ENCODE measurements at places on chromosomes 5 and 9. TPM values are rescaled to one million over a fixed set of nuclear protein-coding genes. Genes with fewer than 3 reads are reported as not detected.

Gene AGPAT2
- 58.2 TPM for total RNA-seq

GRCh38 chr5:177509991-177510566, 453 bp upstream of the DOK3 start:
- no peak for DNase-seq

GRCh38 chr5:159571501-159572244, 241.4 kb upstream of the IL12B start:
- DNase-seq, result no peak

DNA sequence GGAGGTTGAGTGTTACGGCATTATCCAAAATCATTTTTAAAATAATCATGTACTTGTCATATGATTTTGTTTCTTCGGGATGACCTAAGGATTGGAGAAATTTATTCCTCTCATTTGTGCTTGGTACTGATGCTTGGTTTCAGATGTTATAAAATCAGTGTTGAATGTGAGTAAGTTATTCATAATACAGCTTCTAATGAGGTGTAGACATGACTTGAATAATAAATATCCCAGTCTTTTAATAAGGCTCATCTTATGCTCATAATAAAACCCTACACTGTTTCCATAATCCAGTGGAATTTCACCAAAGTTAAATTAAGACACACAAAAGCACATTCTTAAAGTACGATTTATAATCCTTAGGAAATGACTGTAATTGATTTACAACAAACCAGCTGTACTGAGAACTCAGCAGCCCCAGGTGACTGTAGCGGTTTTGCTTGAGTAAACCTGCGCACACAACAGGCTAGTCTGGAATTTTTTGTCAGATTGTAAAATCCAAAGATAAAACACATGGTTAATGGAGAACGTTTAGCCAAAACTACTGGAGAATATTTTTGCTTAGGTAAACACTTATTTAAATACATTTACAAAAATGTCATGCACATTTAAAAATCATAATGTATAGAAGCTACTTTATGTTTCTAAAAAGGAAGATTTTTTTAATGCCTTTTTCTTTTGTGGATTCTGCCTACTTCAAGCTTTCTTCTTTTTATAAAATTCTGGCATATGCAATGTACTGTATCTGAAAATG, 609.8 kb upstream of the GRAMD2B start:
- DNase-seq, result no peak

- DNase-seq, result no peak
These were observed 185.0 kb downstream of the DIRAS2 start for GRCh38 chr9:90457386-90458190.

DNA sequence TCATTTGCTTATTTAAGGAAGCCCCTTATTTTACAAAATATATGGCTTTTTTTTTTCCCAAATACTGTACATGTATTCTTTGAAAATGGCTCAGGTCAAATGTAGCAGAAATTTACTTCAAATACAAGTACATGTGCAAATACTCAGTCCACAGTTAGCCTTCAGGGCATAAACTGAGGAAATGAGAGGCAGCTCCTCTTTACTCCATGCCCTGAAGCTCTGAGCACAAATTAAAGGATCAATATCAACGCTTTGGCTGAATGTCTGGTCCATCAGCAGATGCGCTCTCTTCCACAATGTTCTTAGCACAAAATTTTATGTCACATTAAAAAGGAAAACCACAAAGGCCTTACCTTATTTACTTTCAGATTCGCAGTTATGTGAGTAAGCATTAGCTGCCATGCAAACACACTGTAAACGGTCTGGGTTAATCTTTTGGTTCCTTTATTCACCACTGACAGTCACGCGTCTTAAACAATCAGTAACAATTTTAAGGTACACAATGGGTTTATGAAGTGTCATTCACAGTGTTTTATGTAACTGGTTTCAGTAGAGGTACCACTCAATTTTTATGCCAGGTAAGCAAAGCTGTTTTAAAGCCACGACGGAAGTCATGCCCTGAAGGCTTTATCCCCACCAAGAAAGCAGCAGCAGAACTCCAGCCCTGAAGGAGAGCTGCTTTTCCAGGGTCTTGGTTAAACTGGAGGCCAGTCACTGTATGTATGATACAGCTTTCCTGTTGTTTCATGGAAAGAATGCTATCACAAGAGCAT, 103.4 kb downstream of the OTULIN start:
- DNase-seq, result no peak

- DNase-seq, result no peak
These were observed 118.3 kb downstream of the SLC1A3 start for GRCh38 chr5:36724467-36725332.

Gene PCDHB12
- 0.64 TPM for total RNA-seq

GRCh38 chr5:151087486-151087885, 6.7 kb upstream of the TNIP1 start:
- no peak for DNase-seq

GRCh38 chr9:70951749-70952727, 169.4 kb downstream of the TRPM3 start:
- peak; percentile 32 for DNase-seq

- DNase-seq, result no peak
These were observed 2.0 kb upstream of the MEIKIN start for GRCh38 chr5:131947445-131947844.

DNA sequence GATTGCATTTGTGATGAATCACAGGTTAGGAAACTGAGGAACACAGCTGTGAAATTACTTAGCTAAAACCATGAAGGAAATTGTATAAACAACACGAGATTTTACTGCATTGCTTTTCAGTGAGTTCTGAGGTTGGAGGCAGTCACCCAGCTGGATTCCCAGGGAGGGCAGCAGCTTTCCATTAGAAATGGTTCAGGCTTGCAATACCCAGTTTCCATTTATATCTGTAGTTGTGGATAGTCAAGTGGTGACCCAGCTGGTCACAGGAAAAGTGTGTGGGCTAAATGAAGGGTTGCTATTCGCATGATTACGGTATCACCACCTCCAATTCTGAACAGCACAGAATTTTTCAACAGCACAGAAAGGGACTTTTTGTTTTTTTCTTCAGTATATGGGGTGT, 34.3 kb upstream of the SPATA31D4 start:
- DNase-seq, result no peak

DNA sequence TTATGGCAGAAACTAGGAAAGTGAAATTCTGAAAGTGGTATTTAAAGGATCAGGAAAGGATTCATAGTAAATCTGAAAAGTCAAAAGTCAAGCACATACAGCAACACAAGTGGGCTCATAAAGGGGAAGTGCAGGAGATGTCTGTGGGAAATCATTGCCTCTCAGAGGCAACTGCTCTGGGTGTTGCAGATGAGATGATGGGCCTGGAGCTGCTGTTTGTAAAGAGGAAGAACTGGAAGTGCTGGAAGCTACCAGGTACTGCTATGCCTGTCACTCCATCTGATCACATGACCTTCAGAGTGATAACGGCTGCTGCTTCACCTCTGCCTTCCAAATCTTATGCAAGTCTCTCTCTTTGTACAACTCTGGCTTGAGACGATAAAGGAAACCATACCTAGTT, 55.9 kb downstream of the ADRB2 start:
- DNase-seq, result no peak

DNA sequence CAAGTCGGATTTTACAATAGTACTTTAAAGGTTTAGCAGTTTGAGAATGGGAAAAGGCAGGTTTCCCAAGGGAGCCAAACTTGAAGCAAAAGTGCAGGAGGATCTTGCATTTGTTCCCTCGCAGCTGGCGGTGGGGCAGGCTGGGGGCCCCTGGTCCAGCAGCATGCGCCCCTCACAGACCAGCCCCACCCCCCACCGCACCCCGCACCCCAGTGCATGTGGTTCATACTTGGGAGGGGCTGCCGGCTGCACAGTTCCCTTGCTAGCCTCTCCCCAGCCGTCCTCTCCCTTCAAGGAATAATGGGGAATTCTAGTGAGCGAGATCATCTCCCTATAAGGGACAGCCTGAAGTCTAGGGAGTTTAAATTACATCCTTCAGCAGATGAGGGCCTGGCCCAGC, 273.1 kb upstream of the IRX2 start:
- no peak for DNase-seq

DNA sequence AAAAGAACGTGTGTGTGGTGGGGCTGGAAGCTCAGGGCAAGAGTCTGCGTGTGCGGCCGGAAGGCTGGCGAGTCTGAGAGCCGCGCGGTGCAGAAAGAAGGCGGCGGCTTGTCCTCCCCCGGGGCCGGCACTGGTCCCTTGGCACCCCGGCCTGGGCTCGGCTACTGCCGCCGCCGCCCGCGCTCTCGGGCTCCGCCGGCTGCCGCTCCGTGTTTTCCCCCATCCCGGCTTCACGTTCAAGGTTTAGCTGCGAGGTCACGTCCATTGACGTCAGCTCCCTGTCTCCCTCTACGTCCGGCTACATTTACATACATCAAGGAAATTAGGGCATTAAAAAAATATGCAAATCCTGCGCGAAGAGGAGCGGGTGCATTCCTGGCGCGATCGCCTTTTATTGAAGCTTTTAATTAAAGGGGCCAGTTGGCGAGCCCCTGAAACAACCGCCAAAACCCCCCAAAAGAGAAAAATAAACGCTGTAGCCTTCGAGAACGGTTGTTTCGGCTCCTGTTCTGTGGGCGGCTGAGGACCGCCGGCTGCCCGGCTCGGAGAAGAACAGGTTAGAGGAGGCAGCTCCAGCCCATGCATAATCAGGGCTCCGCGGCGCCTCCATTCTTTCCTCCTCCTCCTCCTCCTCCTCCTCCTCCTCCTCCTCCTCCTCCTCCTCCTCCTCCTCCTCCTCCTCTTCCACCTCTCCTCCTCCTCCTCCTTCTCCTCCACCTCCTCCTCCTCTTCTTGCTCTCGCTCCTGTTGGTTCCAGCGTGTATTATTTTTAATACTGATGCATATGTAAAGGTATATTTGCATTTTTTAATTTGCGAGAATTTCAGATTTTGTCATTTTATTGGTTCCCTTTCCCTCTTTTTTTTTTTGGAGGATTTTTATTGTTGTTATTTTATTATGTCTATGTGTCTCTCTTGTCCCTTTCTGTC, 207.0 kb downstream of the MEF2C start:
- no peak for DNase-seq

- no peak for DNase-seq
These were observed 28.5 kb upstream of the DMRT3 start for GRCh38 chr9:947985-948384.

- peak; percentile 47 for DNase-seq
These were observed 46.7 kb downstream of the MYO10 start for GRCh38 chr5:16889203-16889971.

Gene SPATA31D4
- total RNA-seq, result not detected

Gene ENHO
- total RNA-seq, result 0.27 TPM

Gene PCDHGA4
- 6.3 TPM for total RNA-seq

Gene NOL6
- total RNA-seq, result 58.8 TPM

DNA sequence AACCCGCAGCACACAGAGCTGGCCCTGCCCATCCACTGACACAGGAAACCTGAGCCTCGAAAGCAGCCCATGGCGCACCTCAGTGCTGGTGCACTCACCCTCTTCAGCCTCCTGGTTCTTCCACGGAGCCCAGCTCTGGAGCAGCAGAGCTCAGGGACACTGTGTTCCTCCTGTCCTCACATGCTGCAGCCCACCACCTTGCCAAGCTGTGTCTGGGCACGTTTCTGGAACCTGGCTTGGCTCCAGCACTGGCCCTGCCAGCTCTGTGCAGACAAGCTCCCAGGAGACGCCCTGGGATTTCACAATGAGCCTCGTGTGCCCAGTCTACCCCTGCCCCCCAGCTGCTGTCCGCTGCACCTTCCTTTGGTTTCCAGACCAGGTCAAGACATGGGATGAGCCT, 119.5 kb downstream of the SYK start:
- no peak for DNase-seq

Gene PCDHAC2
- total RNA-seq, result not detected

DNA sequence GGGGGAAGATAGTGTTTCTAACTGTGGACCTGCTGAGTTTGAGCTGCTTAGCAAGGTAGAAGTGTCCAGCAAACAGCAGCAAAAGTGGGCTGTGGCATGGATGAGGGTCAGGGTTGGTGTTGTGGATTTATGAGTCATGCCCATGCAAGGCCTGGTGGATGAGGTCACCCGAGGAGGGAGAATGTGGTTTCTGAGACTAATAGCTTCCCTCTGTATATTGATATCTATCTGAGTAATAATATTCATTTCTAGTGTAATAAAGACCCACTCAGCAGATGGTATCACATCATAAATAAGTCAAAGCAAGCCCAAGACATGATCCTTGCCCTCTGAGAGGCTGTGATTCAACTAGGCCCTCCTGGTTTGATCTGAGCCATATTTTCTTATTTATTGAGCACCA, 597.8 kb upstream of the CLINT1 start:
- peak; percentile 86 for DNase-seq

Gene NPR3
- total RNA-seq, result 23.8 TPM

DNA sequence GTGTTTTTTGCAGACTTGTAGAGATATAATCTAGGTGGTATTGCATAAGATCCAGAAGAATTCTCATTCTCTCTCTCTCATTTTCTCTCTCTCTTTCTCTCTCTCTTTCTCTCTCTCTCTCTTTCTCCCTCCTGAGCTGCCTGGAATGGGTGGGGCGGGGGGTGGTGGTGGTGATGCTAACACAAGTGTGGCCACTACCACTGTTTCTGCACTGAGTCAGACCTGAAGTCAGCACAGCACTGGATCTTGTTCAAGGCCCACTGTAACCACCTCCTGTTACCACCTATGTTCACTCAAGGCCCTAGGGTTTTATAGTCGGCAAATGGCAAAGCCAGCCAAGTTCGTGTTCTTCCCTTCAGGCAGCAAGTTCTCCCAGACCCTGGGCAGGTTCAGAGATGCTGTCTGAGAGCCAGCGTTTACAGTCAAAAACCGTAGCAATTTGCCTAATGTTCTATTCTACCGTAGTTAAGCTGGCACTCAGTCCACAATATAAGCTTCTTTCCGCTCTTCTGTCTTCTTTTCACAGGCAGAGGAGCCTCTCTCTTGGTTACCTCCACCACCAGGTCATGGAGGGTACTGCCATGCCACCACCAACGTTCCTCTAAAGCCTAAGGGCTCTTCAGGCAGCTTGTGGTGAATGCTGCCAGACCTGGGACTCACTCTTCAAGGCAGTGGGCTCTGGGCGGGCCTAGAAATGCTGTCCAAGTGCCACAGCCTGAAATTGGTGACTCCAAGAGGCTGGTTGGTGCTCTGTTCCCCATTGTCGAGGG, 235.7 kb upstream of the PRR16 start:
- DNase-seq, result peak; percentile 7

Gene PCDHGB6
- total RNA-seq, result 1.1 TPM

GRCh38 chr9:136531904-136532798, 13.7 kb downstream of the NOTCH1 start:
- no peak for DNase-seq

DNA sequence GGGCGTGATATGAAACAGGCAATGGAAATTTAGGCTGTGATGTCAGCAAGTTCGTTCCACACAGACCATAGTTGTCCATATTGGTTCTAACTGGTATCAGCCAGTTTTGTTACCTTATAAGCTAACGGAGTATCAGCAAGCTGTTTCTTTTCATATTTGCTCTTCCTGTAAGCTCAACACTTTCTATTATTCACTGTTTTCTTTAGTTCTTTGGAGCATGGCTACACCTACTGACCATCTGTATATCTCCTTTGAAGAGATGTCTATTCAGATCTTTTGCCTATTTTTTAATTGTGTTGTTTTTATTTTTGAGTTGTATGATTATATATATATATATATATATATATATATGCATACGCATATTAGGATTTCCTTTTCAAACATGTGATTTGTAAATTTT, 1057.2 kb upstream of the CDH10 start:
- no peak for DNase-seq

GRCh38 chr5:160439205-160439600, 17.5 kb downstream of the PTTG1 start:
- DNase-seq, result peak; percentile 57

- peak; percentile 77 for DNase-seq
These were observed 25.7 kb downstream of the LRRTM2 start for GRCh38 chr5:138849439-138849838.

GRCh38 chr9:75657015-75657414, 233.5 kb upstream of the PCSK5 start:
- no peak for DNase-seq

Measured in HFFc6 (cell line).